ENCODE measurements at places on chromosomes 12 and 14.

GRCh38 chr14:29548948-29549370 is 378.7 kb downstream of the PRKD1 start:
- DNase-seq, result peak; percentile 27

GRCh38 chr12:96882862-96883261 is 24.2 kb upstream of the NEDD1 start:
- no peak for DNase-seq

- peak; percentile 14 for DNase-seq
These were observed 55.7 kb upstream of the PRPF39 start for GRCh38 chr14:45028107-45028626.

DNA sequence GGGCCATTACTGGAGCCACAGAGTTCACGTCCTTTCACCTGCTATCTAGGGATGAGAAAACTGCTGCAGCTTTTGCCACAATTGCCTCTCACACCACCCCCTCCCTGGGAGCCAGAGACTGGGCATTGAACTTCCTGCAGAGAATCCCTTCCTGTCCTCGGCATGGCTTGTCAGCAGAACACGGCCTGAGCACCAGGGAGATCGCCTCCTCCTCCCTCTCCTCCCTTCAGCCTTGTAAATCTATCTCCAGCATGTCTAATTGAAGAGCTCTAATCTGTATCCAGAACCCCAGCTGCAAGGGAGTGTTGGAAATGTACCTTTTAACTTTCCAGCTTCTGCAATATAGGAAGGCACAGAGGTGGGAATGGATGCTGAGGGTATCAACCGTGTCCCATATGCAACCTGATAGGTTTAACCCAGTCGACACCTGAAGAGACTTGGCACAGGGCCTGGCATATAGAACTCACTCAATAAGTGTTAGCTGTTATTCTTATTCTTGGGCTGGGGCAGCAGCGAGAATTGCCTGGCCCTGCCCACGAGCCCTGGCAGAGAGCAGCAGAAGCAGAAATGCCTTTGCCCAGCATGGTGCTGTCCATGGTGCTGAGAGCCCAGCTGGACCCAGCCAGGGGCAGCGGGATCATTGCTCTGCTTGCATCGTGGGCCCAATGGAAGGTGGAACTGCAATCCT is 26.8 kb downstream of the TMEM63C start:
- DNase-seq, result peak; percentile 69

GRCh38 chr12:5586201-5586600 is 154.3 kb downstream of the NTF3 start:
- no peak for DNase-seq

DNA sequence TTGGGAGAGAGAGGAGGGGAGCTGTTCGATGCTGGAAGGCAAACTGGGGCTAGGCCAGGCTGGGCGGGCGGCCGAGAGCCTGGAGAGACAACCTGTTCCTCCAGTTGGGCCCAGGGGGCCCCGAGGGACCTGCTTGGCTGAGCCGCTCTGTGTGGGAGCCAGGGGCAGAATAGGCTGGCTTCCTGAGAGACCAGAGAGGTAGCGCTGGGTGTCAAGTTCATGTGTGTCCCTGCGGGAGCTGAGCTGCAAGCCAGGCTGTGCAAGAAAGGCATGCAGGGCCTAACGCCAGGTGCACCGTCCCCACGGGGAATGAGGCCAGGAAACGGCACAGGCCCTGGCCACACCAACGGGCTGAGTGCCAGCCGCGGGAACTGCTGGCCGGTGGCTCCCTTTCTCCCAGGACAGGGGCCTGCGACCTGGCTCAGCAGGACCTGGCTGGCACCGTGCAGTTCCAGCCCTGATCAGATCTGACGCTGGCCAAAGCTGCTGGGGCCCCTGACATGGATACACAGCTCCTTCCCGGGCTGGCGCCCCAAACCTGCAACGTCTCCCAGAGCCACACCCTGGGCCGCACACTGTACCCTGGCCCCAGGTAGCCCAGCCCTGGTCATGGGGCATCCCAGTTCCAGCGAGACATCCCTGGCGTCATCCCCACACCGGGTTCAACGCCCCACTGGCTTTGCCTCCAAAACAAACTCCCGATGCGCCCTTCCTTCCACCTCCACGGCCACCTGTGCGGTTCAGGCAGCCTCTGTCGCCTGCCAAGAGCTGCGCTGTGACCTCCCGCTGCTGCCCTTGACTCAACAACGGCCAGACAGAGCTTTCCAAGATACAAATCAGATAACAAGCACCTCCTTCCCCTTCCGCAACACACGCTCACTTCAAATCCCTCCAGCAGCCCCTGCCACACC is 65.0 kb downstream of the RFLNA start:
- no peak for DNase-seq

DNA sequence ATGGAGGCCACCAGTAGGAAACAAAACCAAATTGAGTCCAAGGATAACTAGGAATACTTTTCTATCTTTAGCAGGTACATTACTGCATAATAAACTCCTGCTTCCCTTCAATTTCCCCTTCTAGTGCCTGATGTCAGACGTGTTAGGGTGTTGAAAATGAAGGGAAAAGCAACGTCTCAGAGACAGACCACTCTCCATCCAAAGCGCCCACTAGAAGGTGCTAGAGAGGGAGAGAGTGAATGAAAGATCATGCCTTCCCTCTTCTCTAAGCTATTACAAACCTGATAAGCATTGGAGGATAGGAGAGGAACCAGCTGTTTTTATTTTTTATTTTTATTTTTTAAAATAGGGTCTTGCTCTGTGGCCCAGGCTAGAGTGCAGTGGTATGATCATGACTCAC is 64.1 kb downstream of the ZNF641 start:
- no peak for DNase-seq
